ENCODE measurements at places on chromosomes 16 and 17.
A peak's percentile ranks its signal among the peaks of the same experiment; 100 is the strongest.

DNA sequence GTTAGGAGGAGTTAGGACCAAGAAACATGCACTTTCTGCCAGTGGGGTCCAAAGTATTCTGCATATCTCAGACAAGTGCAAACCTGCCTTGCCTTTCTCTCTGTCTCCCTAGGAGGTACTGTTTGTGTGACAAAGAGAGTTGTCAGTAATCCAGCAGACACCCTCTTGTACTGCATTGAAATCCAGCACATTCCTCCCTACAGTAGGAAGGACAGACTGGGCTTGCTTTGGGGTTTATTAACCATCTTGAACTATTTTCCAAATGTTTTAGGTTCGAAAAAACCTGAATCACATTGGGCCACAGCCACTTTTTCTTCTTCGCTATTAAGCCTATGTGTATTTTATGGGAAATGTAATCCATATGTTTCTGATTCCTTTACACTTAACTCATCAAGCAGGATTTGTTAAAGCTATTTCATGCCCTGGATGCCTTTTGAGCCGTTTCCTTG is 204.2 kb upstream of the KCNJ16 start:
- peak; percentile 93 for DNase-seq

GRCh38 chr17:14715561-14715960 is 414.7 kb downstream of the HS3ST3B1 start:
- no peak for DNase-seq

GRCh38 chr17:30580916-30581315 is 103.7 kb downstream of the GOSR1 start:
- DNase-seq: peak; percentile 65

DNA sequence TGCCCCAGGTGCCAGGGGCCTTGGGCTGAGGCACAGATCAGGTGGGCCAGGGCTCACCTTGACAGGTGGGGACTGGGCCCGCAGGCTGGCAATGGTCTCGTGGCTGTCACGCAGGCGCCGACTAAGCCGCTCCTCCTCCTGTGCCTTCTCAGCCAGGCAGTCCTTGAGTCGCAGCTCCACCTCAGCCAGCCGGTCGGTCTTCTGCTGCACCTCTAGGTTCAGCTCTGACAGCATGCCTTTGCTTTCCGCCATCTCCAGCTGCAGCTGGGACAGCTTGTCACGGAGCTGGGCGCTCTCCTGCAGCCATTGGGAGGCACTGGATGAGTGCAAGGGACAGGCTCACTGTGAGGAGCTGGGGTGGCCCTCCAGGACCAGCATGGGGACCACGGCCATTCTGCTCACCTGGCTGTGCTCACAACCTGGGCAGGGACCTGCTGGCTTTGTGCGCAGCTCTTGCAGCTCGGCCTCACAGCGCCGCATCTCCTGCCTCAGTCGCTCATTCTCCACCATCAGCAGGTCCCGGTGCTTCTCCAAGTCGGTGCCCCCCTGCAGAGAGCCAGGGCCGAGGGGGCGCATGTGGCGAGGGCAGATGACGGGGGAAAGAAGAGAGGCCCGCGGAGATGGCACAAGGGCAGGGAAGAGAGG is 31.0 kb downstream of the KIFC3 start:
- DNase-seq: no peak

GRCh38 chr17:19486351-19487023 is 47.2 kb upstream of the SLC47A1 start:
- no peak for DNase-seq

- no peak for DNase-seq
Observed at GRCh38 chr16:20073203-20074098, at the start of gene GPR139. Gene GPR139 (minus strand): TSS chr16:20073890. CDS start chr16:20073616, 274 bp downstream.

- peak; percentile 58 for DNase-seq
Observed at GRCh38 chr17:76515274-76515949, 14.2 kb upstream of the RHBDF2 start.

DNA sequence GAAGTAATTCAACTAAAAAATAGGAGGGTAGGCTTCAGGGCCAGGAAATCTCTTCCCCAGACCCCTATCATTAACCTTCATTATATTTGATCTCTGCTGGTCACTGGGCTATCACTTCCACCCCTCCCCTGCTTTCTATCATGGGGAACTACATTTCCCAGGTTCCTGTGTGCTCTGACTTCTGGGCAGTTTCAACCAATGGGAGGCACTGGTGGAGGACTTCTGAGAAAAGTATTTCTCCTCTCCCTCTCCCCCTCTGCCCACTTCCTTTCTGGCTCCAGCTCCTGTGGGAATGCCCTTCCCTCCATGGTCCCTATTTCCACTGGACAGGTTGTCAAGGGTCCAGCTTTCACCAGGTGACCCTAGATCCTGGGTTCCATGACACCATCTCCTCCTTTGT is 364.4 kb downstream of the C16orf95 start:
- DNase-seq: no peak

DNA sequence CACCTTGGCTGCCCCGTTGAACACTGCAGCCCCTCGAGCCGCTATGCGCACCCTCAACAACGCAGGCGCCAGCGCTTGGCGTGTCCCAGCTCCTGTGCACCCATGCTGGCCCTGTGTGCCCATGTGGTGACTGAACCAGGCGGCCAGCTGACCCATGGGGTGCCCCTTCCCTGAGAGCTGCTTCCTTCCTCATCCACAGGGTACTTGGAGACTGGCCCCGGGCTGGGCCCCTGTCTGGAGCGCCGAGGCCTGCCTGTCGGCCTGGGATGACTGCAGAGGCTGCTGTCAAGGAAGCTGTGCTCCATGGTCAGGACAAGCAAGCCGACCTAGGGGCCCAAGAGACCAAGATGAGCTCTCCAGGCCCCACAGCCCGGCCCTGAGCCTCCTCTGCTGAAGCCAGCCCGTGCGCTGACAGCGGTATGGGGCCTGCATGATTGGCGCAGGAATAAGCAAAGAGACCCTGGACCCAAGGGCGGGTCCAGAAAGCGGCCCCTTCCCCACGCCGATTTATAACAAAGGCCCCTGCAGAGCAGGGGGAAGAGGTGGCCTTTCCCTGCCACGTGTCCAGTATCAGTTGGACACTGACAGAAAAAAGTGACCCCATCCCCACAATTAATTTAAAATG is 21.6 kb upstream of the BAHCC1 start:
- no peak for DNase-seq

DNA sequence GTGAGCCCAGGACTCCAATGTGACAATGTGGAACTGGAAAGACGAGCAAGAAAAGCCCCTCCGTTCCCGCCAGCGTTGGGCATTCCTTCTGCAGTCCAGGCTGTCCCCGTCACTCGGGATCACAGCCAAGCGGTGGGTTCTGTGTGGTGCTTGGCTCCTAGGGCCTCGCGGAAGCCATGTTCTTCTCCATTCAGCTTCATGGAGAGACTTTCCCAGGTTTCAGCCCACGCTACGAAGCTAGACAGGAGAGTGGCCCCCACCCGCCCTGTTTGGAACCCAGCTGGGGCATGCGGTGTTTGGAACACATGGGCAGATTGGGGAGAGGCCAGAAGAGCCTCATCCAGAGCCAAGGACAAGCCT is 5.8 kb downstream of the LMF1 start:
- no peak for DNase-seq

- DNase-seq: no peak
Observed at GRCh38 chr16:78619811-78620210, 520.4 kb downstream of the WWOX start.

DNA sequence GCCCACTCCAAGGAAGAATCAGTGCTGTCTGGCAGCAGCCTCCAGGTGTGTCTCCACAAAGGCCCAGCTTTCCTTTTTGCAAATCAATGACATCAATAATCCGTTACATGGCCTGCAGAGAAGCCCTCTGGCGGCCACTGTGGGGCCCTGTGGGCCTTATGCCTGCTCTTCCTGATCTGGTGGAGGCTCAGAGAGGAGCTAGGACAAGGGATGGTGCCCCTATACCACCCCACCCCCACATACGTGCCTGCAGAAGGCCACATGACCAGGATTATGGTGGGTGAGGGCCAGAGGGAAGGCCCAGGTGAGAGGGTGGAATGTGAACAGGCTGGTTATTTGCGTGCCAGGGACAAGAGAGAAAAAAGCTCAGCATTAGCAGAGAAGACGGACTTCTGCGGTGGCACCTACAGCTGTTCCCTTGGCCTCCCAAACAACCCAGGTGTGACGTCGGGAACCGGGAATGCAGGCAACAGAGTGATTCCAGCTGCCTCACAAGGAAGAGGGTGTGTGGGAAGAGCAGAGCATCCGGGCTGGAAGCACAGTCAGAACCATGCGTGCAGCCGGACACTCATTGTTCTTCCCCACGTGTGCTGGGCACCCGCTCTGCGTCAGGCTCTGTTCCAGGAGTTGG is 22.5 kb downstream of the EIF4A3 start:
- DNase-seq: no peak

GRCh38 chr16:84716740-84717139 is 16.9 kb downstream of the USP10 start:
- no peak for DNase-seq

- no peak for DNase-seq
Observed at GRCh38 chr16:12920739-12921138, 19.3 kb downstream of the SHISA9 start.

DNA sequence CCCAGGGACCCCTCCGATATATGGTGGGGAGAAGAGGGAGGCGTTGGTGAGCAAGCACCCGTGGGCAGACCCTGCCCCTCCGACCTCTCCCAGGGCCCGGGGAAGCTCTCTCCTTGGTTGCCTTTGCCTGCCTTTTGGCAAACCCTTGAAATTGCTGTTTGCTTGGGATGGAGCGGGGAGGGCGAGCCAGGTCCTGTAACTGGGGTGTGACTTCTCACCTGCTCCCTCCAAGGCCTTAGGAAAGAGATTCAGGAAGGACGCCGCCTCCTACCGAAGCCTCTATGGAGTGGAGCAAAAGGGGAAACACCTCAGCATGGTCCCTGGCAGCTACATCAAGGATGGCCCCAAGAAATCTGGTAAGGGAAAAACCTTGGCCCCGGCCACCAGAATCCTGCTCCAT is 4.6 kb downstream of the C16orf78 start:
- DNase-seq: no peak

DNA sequence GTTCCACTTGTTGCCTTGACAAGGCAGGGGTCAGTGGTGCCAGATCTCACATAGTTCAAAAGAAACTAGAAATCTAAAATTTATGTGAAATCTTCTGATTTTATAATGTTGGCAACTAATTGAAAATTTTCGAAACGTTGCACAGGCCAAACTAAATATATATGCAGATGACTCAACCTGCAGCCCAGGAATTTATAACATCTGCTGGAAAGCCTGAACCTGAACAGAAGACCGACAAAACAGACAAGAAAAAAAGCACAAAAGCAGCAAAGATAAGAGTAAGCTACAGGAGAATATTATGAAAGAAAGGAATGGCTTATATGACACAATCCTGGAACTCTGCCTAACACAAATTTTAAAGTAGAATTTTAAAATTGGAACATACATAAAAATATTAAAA is 207.6 kb downstream of the CEP112 start:
- no peak for DNase-seq

DNA sequence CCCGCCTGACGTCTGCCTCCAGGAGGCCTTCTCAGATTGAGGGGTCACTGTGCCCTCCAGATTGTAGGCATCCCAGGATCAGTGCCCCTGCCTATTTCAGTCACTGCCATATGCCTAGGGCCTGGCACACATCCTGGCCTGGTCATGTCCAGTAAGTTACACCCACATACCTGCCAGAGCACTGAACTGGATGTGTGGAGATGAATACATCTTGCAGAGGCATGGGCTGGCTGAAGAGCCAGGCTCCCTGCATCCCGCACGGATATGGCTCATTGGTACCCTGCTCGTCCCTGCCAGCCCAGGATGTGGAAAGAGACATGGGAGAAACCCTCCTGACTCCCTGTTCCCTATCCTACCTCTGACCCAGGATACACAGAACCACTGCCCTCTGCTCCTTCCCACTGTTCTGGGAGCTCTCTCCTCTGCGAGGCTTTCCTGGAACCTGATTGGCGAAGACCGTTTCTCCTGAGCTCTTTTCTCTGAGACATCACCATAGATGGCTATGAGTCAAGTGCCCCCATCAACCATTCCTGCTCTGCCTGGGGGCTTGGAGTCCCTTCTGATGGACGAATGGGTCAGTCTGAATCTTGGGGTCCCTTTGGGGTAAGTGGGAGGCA is 40.0 kb upstream of the TAC4 start:
- no peak for DNase-seq

GRCh38 chr16:79601931-79602627 is 1.5 kb upstream of the MAF start:
- DNase-seq: peak; percentile 53

GRCh38 chr17:73465953-73466230 is 154.1 kb upstream of the CDC42EP4 start:
- no peak for DNase-seq

GRCh38 chr17:27315322-27315721 is 21.4 kb downstream of the WSB1 start:
- peak; percentile 31 for DNase-seq

GRCh38 chr17:60311936-60312335 is 80.0 kb downstream of the USP32 start:
- DNase-seq: peak; percentile 37

DNA sequence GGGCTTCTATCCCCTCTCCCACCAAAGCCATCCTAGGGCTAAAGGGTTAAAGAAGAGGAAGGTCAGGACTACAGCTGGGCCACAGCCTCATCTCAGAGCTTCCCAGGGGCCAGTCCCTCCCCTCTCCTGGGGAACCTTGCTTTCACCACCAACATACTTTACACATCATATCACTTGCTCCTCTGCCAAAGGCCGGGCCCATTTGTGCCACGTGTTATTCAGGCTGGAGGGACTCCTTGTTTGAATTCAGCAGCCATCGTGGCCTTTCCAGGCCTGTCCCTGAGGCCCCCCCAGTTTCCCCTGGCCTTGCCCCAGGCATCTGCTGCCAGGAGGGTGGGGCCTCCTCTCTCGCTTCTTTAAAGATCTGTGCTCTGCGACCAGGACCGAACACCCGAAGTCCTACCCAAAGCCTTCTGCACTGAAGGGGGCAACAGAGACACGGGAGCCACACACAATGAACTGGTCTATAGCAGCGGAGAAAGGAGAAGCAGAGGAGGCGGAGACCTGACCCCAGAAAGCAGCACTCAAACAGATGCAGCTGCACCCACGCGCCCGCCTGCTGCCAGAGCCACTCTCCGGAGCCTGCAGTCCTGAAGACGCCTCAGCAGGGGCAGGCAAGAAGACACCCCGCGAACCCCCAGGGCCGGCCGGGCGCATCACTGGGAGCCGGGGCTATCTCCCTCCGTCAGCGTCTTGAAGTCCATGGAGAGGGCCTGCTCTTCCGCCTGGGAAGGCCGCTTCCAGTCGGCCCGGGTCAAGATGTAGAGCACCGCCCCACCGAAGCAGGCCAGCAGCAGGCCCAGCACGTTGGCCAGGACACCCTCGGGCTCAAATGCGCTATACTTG is 12.1 kb downstream of the CYB561 start:
- peak; percentile 88 for DNase-seq

GRCh38 chr16:65120461-65120830 is 1.4 kb downstream of the CDH11 start:
- no peak for DNase-seq

GRCh38 chr17:78144736-78145641 is 1.2 kb upstream of the C17orf99 start:
- no peak for DNase-seq

- DNase-seq: no peak
Observed at GRCh38 chr17:59807892-59808509, 84.7 kb downstream of the TUBD1 start.
